A673 (cell line): ENCODE measurements at places on chromosomes 5 and 9. TPM values are rescaled to one million over a fixed set of nuclear protein-coding genes. Genes with fewer than 3 reads are reported as not detected.

The GABRA6 gene
- not detected in 2 replicates for total RNA-seq

DNA sequence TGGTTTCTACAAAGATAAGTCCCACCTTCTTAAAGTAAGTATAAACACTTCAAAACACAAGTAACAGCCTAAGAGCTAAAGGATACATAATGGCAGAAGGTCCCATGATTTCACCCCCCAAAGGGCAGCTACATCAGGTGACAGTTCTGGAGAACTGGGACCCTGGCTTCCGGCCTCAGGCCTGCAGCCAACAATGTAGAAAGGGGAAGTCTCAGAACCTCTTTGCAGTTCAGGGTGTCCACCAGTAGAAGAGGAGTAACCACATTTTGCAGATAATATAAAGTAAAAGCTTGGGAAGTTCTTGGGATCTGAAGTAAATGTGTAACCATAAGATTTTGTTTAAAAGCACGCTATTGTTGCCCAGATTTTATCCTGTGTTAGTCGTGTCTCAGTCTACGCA is 267.4 kb upstream of the VLDLR start:
- DNase-seq, result no peak
- H3K27ac ChIP-seq, result no peak overlapping the region
- H3K4me1 ChIP-seq, result no peaks in the 10 kb centered on the region
- no peaks in the 10 kb centered on the region for H3K27me3 ChIP-seq

DNA sequence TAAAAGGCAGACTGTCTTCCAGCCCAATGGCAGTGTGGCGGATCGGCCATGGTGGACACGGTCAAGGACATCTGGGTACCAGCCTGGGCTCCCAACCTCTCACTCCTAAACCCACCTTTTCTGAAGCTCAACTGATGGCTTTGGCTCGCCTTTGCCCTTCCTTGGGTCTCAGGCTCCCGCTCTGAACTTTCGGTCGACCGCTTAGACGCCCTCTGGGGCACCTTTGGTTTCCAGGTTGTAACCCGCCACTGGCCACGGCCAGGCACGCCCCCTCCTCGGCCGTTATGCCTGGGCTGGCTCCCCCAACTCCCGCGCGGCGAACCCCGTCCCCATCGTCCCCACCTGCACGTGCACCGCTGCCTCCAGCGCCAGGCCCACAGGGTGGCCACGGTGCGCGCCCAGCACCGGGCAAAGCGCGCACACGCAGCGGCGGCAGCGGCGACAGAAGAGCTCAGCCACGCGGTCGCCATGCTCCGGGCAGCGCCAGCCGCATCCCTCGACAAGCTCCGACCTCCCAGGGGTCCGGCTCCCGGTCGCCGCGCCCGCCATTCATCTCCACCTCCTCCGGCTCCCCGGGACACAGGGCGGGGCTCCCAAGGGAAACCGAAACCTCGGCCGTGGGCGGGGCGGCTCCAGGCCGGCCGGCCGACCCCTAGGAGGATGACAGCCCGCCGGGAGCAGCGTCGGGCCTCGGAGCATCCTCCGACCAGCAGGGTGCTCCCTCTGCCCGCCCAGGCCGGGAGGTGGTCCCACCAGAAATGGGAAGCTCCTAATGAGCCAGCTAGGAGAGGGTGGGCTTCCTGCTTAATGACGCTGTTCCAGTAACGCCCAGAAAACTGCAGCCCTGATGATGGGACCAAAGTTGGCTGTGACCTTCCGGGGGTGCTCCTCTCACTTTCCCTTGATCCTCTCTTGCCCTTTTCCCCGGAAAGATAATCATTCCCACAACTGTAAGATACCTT is at the start of gene TRIM14:
TRIM14 (minus strand) TSS at position 583 of the 962 bp plus-strand sequence; CDS start at position 549, 34 bp downstream.
- no peaks in the 10 kb centered on the region for H3K36me3 ChIP-seq
- peak within 1 kb of the TSS; percentile 59 for H3K4me3 ChIP-seq
- H3K27me3 ChIP-seq, result no peaks in the 10 kb centered on the region
- peaks cover 6% of the 10 kb centered on the region for H3K4me1 ChIP-seq
- H3K27ac ChIP-seq, result no peak within 1 kb of the TSS
- DNase-seq, result peak; percentile 57

- DNase-seq, result no peak
- H3K27me3 ChIP-seq, result no peaks in the 10 kb centered on the region
- H3K4me3 ChIP-seq, result no peak overlapping the region
Measured at GRCh38 chr9:98861781-98862504, 54.5 kb downstream of the GALNT12 start.

DNA sequence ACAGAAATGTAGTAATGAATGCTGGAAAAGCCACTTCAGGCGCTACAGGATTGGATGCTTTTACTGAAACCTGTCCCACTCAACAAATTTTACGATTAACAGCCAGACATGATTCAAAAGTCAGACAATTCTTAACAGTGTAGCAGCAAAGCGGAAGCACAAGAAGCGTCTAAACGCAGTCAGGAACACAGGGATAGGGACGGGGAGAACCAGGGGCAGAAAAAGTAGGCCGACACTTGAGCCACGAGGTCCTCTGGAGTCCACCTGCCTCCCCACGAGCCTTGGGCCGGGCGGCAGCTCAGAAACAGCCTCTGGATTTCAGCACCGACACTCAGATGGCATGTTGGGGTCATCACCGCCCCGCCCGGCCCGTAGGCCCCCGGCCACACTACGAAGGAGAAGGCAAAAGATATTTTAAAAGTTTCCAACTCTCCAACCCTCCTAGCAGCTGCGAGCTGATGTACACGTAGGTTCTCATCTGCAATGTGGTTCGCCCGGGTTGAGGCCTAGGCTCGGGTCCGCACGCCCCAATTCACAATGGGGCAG is 615 bp downstream of the RACK1 start:
- H3K36me3 ChIP-seq, result peaks cover 50% of the 10 kb centered on the region
- DNase-seq, result no peak
- H3K4me1 ChIP-seq, result peaks cover 38% of the 10 kb centered on the region
- H3K4me3 ChIP-seq, result peak overlapping the region; percentile 78
- H3K27me3 ChIP-seq, result no peaks in the 10 kb centered on the region

The PCDHGA5 gene
- total RNA-seq, result 2.4 and 2.6 TPM in 2 replicates

- no peaks in the 10 kb centered on the region for H3K27me3 ChIP-seq
- no peak overlapping the region for H3K4me3 ChIP-seq
- no peaks in the 10 kb centered on the region for H3K36me3 ChIP-seq
Measured at GRCh38 chr9:133709015-133709611, 29.0 kb downstream of the SARDH start.

DNA sequence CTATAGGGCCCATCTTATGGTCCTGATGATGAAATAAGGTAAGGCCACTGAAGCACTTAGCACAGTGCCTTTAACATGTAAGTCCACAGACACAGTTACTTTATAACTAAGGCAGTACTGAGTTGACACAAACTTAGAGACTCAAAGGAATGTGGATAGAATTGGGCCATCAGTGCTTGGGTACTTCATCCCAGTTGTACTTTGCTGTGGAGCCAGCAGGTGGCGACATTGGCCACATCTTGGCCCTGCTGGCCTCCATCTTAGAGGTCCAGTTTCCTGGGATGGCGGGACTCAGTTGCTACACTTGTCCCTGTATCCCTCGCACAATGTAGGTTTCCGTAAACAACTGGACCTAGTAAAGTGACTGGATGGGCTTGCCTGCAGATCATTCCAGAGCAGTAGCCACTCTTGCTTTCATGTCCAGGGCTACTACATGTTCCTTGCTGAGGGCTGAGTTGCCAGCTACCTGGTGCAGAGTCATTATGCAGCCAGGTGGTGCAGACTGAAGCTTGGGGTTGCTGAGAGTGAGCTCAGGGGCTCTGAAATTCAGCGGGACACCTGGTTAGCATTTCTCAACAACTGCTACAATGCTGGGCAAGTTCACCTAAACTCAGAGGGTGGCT is 10.6 kb downstream of the MTAP start:
- peaks cover 13% of the 10 kb centered on the region for H3K4me1 ChIP-seq
- H3K27me3 ChIP-seq, result no peaks in the 10 kb centered on the region
- peaks cover 14% of the 10 kb centered on the region for H3K36me3 ChIP-seq
- H3K27ac ChIP-seq, result no peak overlapping the region

GRCh38 chr5:158080112-158080511 is 221.2 kb upstream of the CLINT1 start:
- no peak overlapping the region for H3K27ac ChIP-seq
- no peak for DNase-seq
- H3K36me3 ChIP-seq, result no peaks in the 10 kb centered on the region
- H3K4me3 ChIP-seq, result no peak overlapping the region
- no peaks in the 10 kb centered on the region for H3K27me3 ChIP-seq

The NFIB gene
- total RNA-seq, result 41.2 and 42.9 TPM in 2 replicates

DNA sequence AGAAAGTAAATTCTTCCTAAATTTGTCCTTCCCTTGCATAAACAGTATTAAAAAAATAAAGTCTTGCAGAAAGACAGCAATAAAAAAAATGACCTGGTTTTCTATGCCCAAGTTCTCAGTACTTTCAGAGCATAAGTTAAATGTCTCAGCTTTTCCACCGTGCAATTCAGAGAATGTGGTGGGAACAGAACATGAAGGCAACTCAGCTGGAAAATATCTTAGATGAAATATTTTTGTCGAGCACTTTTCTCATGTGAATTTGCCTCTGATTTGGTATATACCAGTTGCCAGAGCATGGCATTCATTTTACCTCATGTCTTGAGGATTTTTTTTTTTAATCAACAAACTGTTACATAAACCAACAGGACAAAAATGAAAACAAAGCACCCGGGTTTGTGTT is 176.1 kb downstream of the CETN3 start:
- no peaks in the 10 kb centered on the region for H3K4me1 ChIP-seq
- no peak overlapping the region for H3K4me3 ChIP-seq
- no peaks in the 10 kb centered on the region for H3K36me3 ChIP-seq
- DNase-seq, result no peak
- H3K27ac ChIP-seq, result no peak overlapping the region

The C7 gene
- 11.7 and 22.3 TPM in 2 replicates for total RNA-seq

- no peak for DNase-seq
- no peak overlapping the region for H3K4me3 ChIP-seq
- H3K4me1 ChIP-seq, result no peaks in the 10 kb centered on the region
- H3K27ac ChIP-seq, result no peak overlapping the region
- no peaks in the 10 kb centered on the region for H3K36me3 ChIP-seq
Measured at GRCh38 chr9:33687779-33688178, 107.6 kb upstream of the PRSS3 start.

The PRKACG gene
- total RNA-seq, result not detected in 2 replicates

DNA sequence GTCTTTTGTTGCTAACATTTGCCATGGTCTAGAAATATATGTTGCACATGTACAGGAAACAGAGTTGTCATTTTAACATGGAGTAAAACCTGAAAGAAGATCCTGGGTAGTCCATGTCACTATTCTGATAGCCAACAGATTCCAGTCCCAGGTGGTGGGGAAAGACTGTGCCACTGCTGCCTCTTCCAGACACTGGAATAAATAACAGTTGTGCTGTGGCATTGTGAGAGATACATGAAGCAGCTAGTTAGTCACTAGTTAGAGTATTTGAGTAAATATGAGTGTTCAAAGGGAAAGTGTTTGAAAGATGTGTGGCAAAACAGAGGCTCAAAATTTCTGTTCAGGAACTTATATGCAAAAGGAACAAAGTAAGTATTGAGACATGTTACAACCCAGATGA is 1408.3 kb downstream of the EFNA5 start:
- no peaks in the 10 kb centered on the region for H3K4me1 ChIP-seq
- no peak overlapping the region for H3K4me3 ChIP-seq
- H3K36me3 ChIP-seq, result no peaks in the 10 kb centered on the region
- DNase-seq, result no peak
- no peak overlapping the region for H3K27ac ChIP-seq

GRCh38 chr5:44536650-44537260 is 147.5 kb upstream of the FGF10 start:
- peak; percentile 45 for DNase-seq
- no peaks in the 10 kb centered on the region for H3K4me1 ChIP-seq
- no peaks in the 10 kb centered on the region for H3K27me3 ChIP-seq
- H3K27ac ChIP-seq, result no peak overlapping the region
- no peak overlapping the region for H3K4me3 ChIP-seq

The CMYA5 gene
- total RNA-seq, result 0.41 and 0.52 TPM in 2 replicates

GRCh38 chr9:27963836-27964235 is 390.6 kb upstream of the C9orf72 start:
- H3K36me3 ChIP-seq, result no peaks in the 10 kb centered on the region
- no peak overlapping the region for H3K27ac ChIP-seq
- DNase-seq, result no peak
- no peak overlapping the region for H3K4me3 ChIP-seq
- no peaks in the 10 kb centered on the region for H3K4me1 ChIP-seq

GRCh38 chr5:154411338-154411737 is 34.5 kb upstream of the SAP30L start:
- no peak overlapping the region for H3K4me3 ChIP-seq
- H3K4me1 ChIP-seq, result no peaks in the 10 kb centered on the region

DNA sequence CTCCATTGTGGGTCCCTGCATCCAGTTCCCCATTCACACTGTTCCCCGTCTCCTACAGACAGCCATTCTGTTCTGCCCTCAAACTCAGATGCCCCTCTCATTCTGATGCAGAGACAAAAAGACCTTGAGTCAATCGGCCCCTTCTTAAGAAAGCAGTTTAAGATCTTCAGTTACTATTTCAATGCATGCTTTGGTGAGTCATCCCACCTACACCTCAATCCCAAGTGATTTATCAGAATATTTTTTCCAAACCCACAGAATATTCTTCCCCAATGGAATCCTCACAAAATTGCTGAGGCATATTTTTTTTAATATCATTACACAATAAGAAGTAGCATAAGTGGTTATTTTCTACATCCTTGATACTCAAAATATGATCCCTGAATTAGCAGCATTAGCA is 92.4 kb upstream of the SLC1A1 start:
- H3K4me1 ChIP-seq, result no peaks in the 10 kb centered on the region
- no peak overlapping the region for H3K27ac ChIP-seq
- no peak overlapping the region for H3K4me3 ChIP-seq
- H3K27me3 ChIP-seq, result no peaks in the 10 kb centered on the region
- DNase-seq, result no peak

- peaks cover 20% of the 10 kb centered on the region for H3K4me1 ChIP-seq
- H3K27ac ChIP-seq, result peak overlapping the region; percentile 84
- DNase-seq, result peak; percentile 42
- no peaks in the 10 kb centered on the region for H3K36me3 ChIP-seq
- peak overlapping the region; percentile 96 for H3K4me3 ChIP-seq
Measured at GRCh38 chr9:111897601-111898137, 1.1 kb downstream of the UGCG start.

The TERT gene
- 14.2 and 17.1 TPM in 2 replicates for total RNA-seq

DNA sequence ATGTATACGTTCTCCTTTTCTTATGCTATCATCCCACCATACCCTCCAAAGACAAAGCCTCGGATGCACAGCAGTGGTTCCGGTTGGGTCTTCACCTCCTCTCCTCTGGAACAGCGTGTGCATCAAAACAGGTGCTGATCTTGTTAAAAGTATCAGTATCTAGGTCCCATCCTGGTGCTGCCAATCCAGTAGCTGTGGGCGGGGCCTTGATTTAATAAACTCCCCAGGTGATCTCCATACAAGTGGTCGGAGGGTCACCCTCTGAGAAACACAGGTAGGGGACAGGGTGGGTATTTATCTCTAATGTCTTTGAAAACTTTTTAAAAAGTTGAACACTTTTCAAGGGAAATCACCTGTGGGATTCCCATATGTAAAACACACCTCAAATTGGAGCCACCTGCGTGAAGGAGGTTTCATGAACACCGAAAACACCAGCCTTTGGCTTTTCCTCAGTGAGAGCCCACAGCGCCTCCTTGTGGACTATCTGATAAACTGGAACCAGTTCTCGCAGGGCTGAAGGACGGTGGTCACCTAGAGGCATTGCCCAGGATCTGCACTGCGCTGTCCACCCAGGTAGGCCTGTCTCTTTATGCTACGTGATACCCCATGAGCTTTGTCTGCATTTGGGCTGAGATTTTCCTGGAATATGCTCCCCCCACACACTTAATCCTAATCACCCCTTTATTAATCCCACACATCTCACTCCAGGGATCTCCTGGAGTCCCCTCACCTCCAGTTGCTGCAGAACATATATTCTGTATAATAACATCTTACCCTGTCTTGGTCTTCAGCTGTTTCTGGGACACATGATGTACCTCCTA is 80.5 kb upstream of the EPB41L4B start:
- no peaks in the 10 kb centered on the region for H3K36me3 ChIP-seq
- no peaks in the 10 kb centered on the region for H3K4me1 ChIP-seq
- H3K4me3 ChIP-seq, result no peak overlapping the region
- no peaks in the 10 kb centered on the region for H3K27me3 ChIP-seq
- peak; percentile 40 for DNase-seq

The CDH12 gene
- total RNA-seq, result 27.7 and 39.5 TPM in 2 replicates

The CTNNA1 gene
- total RNA-seq, result 249 and 250 TPM in 2 replicates
